HFF-Myc (cell line): ENCODE measurements at places on chromosomes 2 and 18.

GRCh38 chr2:45218931-45219339, 209.7 kb upstream of the SIX2 start:
- DNase-seq = no peak

DNA sequence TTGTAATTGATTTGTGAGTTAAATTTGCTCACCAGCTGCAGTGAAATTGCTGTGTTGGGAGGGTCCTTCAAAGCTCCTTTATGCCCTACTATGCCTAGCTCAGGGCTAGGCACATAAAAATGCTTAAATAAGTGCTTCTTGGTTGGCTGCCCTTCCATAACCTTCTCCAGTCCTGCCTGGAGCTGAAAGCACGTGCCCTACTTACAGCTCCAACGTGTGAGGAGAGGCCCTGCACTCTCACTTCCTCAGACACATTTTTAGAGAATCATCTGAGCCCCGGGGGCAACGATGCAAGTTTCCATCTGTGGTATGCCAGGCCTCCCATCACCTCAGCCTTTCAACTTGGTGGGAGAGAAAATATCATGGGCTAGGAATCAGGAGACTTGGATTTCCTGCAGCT, 202.7 kb downstream of the BCL11A start:
- no peak for DNase-seq

- no peak for DNase-seq
Observed at GRCh38 chr2:185811580-185811979, 73.0 kb downstream of the FSIP2 start.

DNA sequence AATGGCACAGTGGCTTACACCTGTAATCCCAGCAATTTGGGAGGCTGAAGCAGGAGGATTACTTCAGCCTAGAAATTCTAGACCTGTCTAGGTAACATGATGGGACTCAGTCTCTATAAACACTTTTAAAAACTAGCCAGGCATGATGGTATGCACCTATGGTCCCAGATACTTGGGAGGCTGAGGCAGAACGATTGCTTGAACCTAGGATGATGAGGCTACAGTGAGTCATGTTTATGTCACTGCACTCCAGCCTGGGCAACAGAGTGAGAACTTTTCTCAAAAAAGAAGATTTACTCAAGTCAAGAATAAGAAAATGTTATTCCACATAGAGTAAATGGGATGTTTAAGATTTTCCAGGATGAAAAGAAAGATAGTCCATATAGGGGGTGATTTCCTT, 158.6 kb downstream of the HNMT start:
- DNase-seq = no peak

DNA sequence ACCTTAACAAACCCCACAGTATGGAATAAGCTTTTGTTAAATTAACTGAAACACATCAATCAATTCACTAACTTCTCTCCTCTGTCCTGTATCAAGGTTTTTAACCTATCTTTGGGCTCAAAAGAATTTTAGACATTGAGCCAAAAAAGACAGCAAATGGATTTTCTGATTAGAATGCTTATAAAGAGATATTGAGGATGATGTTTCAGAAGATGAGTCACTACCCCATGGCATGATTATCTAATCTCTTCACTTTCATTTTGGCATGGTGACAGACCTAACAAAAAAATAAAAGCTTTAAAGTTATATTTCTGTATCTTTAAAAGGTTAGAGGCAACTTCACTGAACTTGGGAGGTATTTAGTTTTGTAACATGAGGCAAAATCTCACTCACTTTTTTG, 55.5 kb downstream of the SGPP2 start:
- no peak for DNase-seq

- DNase-seq = no peak
Observed at GRCh38 chr2:217943446-217944321, 59.1 kb downstream of the TNS1 start.

- DNase-seq = no peak
Observed at GRCh38 chr18:66136039-66136438, 385.2 kb downstream of the CDH7 start.

- DNase-seq = no peak
Observed at GRCh38 chr2:216984937-216985336, 125.1 kb upstream of the TNP1 start.

DNA sequence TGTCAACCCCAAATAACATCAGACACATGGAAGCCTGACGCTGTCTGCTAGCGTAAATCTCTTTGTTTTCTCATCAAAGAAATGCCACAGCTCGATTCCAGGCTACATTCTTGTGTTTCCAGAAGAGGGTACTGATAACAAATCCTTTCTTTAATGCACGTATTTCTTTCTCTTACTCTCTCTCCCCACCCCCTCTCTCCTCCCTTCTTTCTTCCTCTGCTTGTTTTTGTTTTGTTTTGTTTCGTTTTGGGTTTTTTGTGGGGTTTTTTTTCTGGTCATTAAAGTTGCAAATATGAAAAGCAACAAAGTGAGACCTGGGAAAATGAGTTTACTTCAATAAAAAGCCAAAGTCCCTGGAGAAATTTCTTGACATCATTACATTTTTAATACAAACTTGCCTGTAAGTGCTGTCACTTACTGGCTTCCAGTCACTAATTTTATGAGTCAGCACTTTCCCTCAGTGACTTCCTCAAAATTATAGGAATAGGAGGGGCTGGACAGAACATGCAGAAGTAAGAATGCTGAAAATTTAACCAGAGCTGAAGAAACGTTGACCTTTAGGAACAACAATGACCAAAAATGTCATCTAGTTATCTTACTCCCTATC, 106.7 kb upstream of the NABP1 start:
- peak; percentile 62 for DNase-seq

GRCh38 chr2:218272531-218273212, 2.4 kb downstream of the PNKD start:
- DNase-seq = peak; percentile 85

DNA sequence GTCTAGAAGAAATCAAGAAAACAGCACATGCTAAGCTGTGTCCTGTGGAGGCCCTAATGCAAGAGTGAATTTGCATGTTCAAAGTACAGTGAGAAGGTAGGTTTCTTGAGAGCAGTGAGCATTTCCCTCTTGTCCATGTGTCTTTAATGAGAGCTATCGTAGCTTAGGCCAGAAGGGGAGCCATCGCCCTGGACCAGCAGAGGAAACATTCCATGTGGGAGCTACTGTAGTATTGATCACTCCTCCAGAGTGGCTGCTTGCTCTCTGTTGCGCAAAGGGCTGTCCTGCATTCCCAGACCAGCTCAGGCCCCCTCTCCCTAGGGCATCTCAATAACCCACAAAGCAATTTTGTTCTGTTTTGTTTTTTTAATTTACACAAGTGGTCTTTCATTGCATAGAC, 950.1 kb downstream of the CNTNAP5 start:
- DNase-seq = no peak

- DNase-seq = no peak
Observed at GRCh38 chr2:66530651-66531050, 95.7 kb downstream of the MEIS1 start.

DNA sequence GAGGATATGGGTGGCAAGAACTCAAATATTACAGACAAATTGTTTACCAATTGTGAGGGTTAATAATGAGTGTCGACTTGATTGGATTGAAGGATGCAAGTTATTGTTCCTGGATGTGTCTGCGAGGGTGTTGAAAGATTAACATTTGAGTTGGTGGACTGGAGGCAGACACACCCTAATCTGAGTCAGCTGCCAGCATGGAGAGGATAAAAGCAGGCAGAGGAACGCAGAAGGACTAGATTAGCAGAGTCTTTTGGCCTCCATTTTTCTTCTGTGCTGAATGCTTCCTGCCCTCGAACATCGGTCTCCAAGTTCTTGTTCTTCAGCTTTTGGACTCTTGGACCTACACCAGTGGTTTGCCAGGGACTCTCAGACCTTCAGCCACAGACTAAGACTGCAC, 1503.7 kb downstream of the LRP1B start:
- no peak for DNase-seq
